Stimulated activated CD8-positive, alpha-beta memory T cell treated with anti-CD3 and anti-CD28 coated beads, Interleukin-12 subunit alpha, Interleukin-12 subunit beta, amount 100 ng/mL, for 4 hours (primary cell): ENCODE measurements at places on chromosomes 3 and 15.
A peak's percentile ranks its signal among the peaks of the same experiment; 100 is the strongest.

GRCh38 chr3:150114273-150114672 lies 143.6 kb upstream of the PFN2 start:
- no peak for DNase-seq

GRCh38 chr15:60155661-60156060 lies 151.6 kb downstream of the FOXB1 start:
- DNase-seq: no peak

DNA sequence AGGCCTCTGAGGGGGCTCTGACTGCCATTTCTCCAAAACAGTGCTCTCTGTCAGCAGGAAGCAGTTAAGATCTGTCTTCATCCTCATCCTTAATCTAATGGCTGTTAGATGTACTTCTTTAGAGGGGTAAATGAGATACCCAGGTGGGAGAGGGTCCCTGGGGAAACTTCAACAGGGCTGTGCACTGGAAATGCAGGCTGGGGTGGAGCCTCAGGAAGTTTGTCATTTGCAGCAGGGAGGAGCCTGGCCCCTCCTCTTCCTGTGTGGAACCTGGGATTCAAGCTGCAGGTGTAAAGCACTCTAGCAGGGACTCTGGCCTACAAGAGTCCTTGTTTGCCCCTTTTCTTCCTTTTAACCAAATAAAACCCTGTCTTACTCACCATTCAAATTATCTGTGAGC lies 1173.6 kb downstream of the OTOL1 start:
- DNase-seq: no peak

GRCh38 chr3:52431459-52432223 lies 13.3 kb downstream of the SEMA3G start:
- no peak for DNase-seq

DNA sequence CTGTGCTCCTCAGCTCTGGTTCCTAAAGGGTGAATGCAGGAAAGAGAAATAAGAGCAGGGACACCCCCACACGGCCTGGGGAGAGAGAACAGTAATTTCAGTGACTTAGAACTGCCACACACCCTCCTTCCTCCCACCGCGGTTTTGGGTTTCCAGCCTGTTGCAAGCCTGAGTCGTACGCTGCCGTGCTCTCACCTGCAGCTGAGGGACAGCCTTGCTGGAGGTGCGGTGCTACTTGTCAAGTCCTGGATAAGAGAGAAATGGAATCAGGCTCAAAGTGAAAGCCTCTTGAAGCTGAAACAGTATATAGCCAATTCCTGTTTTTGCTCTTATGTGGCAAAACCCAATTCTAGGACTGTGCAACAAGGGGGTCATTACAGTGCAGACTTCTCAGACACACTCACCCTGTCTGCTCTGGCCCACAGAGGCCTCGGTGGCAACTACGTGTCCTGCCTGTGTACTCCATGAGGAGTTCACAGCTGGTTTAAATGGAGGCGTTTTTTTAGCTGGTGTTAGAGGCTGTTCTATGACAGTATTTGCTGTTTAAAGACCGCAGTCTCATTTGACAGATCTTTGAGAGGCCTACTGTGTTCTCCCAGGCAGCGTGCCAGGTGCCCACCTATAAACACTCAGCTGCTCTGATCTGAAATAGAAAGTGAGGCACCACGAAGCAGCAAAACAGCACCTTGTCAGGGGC lies 42.9 kb downstream of the TBC1D2B start:
- peak; percentile 60 for DNase-seq

DNA sequence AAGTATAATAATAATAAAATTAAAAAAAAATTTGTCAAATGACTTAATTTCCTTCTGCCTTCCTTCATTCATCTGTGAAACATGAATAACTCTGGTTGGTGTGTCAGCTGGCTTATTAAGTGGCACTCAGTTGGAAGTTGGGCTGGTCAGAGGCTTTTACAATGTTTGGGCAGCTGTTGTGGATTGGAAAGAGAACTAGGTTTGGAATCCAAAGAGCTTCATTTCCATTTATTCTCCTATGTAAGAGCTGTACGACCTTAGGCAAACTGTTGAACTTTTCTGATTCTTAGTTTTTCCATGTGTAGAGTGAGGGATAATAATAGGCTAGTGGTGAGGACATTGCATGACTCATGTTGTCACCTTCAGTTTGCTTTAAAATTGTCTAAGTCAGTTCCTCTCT lies 606.7 kb downstream of the PDCD6IP start:
- DNase-seq: no peak

- no peak for DNase-seq
Measured at GRCh38 chr3:140205598-140205997, 270.6 kb downstream of the CLSTN2 start.
